ENCODE measurements at places on chromosomes 3 and 15.

GRCh38 chr3:108312656-108313055 is 16.3 kb downstream of the HHLA2 start:
- no peak for DNase-seq

- DNase-seq: no peak
Measured at GRCh38 chr3:187498211-187498724, 130.1 kb downstream of the RTP4 start.

DNA sequence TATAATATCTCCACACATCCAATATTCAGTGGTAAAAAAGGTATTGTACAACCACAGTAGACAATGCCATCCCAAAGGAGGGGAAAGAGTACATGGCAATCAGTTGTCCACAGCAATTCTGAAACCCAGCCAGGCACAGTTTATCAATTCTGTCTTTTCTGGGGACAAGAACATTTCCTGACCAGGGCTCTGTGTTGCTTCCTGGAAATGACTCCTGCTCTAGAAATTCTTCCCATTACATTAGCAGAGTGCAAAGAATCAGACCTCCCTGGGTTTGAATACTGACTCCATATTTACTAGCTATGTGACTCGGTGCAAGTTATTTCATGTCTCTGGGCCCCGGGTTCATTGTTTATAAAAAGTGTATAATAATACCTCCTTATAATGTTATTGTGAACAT is 220.4 kb upstream of the CFAP20DC start:
- DNase-seq: no peak

GRCh38 chr3:36943601-36944000 is 1.3 kb downstream of the TRANK1 start:
- DNase-seq: no peak

DNA sequence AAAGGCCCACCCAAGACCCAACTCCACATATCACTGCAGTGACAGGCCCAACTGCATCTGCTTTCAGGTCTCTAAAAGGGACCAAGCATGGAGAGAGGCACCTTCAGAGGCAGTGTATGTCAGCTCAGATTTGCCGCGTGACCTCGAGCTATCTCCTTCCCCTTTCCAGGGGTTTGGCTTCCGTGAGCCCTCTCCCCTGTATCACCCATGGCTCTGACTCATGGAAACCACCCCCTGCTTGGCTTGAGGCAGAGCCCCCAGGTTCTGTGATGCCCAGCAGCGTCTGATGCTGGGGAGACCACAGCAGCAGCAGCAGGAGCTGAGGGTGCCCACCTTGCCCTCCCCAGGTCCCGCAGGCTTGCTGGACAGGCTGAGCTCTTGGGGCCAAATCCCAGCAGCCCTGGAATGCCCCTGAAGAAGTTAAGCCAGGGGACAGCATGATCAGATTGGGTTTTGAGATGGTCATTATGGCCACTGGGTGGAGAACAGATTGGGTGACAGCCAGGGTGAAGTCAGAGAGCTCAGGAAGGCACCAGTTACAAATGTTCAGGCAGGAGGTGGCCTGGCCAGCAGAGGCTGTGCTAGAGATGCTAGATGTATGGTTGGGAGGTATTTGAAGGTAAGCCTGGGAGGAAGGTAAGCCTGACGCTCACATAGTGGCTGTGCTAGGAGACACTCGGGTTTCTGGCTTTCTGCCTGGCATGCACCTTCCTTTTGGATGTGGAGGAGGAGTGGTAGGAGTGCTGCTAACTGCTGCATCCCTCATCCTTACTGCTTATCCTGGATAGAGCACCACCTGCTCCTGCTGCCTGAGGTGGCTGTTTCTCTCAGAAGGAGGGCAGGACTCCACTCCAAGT is 42.9 kb downstream of the FGD5 start:
- no peak for DNase-seq

DNA sequence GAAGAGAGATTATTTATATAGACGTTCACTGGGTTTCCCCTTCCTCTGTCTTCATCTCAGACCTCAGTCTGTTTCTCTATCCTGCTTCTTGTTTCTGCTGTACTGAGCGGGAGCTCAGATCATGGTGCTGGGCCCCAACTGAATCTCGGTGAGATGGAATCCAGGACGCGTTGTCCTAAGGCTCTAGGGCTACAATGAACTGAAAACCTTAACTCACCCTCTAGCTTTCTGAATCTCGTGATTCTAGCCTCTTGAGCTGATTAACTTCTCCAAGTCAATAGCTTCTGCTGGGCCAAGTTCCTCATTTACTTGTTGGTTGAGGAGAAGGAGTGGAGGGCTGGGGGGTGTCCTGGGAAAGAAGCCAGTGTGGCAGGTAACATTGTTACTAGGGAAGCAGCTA is 32.7 kb upstream of the MAP3K13 start:
- no peak for DNase-seq

Data from activated CD4-positive, alpha-beta T cell treated with anti-CD3 and anti-CD28 coated beads for 4 hours (primary cell).